Stimulated activated CD4-positive, alpha-beta T cell treated with anti-CD3 and anti-CD28 coated beads, TNF-alpha, amount 100 ng/mL, for 24 hours (primary cell): ENCODE measurements at places on chromosomes 11 and 22.

DNA sequence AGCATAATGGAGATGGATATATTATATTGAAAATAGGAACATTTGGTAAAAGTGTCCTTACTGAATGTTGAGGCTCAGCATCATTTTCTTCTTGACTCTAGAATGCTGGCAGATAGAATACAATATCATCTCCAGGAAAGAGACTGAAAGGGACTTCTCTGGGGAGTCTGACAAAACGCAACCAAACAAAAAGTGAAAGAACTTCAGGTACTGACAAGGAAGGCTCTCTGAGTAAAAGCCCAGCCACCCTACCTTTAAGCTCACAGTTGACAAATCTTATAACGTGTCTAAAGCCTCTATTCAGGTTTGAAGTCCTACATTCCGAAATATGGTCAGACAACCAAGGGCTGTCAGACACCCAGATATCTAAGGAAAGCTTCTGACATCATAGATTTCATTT lies 590.8 kb downstream of the SOX6 start:
- no peak for DNase-seq

DNA sequence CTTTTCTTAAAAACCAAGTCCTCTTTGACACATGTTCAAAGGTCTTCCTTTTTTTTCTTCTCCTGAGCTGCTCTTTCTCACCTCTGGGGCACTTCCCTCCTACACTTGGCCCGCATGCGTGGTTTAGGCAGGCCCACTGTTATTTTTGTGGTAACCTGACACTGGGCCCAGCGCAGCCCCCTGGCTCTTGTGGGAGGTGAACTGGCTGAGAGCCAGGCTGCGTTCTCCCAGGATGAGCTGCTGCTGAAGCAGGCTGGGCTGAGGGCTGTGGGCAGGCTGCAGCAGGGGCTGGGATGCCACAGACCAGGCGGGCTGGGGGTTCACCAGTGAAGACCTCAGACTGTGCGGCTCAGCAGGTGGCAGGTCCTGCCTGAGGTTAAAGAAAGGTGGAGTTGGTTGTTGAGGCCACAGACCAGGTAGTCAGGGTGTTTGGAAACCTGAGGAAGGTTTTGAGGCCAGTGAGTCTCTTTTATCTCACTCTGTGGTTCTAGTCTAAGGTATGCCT lies 72.4 kb downstream of the TEAD1 start:
- DNase-seq = no peak

GRCh38 chr11:65489706-65490320 lies 9.0 kb upstream of the MALAT1 start:
- no peak for DNase-seq

DNA sequence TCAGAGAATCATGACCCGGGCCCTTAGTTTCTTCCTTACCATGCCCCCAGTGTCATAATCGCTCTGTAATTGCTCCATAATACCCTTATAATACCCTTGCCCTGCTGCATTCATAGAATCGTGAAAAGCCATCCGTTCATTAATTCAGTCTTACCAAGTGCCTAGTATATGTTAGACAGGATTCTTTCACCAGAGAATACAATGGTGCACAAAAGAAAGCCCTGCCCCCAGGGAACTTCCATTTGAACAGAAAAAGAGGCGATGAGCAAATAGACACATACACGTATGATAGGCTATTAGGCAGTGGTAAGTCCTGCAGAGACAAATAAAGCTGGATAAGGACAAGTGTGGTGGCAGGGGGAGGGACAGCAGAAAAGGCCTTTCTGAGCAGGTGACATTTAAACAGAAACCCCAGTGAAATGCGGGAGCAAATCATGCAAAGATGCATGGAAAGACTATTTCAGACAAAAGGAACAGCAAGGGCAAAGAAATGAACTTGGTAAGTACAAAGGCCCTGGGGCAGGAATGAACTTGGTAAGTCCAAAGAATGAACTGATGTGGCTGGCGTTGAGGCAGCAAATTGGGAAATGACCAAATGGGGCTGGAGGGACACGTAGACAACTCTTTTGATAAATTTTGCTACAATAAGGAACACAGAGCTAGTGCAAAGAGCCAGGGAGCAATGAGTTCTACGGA lies 74.6 kb upstream of the CREB3L1 start:
- DNase-seq = no peak

- no peak for DNase-seq
These were observed 10.1 kb downstream of the KRTAP5-5 start for GRCh38 chr11:1639666-1640065.

DNA sequence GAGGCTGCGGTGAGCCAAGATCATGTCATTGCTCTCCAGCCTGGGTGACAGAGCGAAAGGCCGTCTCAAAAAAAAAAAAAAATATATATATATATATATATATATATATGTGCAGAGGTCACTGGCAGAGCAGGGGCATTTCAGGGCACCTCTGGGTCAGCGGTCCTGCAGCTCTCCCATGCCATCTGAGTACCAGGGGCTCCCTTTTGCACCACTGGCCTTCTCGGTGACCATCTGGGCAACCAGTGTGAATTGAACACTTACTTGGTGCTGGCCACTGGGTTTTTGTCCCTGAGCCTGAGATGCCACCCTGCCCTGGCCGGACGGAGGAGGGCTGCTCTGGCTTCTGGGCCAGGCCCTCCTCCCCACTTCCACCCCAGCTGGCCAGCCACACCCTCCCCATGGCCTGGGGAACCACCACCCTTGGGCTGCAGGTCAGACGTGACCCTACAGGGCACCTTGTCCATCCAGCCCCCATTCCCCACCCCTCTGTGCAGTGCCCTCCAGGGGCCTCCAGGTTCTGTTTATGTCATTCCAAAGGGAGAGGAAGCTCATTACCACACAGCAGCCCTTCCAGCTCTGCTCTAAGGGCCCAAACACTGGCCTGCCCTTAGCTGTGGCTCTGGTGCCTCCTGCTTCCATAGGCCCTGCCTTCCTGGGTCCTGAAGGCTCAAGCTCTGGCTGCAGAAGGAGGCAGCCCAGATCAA lies 10.3 kb downstream of the MAPK8IP1 start:
- no peak for DNase-seq

DNA sequence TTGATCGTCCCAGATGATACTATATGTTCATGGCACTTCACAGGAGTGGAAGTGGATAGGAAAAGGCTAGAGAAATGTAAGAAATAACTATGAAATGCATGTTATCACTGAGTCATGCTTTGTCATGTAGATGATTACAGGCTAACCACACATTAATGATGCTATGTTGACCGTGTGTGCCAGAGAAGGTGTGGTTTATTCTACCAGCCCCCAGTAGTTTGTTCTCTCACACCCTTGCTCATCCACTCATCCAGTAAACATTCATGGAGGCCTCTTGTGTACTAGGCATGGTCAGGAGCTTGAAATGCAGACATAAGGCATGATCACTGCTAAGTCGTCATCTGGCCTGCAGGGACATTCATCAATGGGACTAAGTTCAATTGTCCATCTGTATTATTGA lies 153.0 kb upstream of the PITPNB start:
- DNase-seq = no peak

GRCh38 chr11:96318850-96319249 lies 24.1 kb downstream of the MAML2 start:
- no peak for DNase-seq

DNA sequence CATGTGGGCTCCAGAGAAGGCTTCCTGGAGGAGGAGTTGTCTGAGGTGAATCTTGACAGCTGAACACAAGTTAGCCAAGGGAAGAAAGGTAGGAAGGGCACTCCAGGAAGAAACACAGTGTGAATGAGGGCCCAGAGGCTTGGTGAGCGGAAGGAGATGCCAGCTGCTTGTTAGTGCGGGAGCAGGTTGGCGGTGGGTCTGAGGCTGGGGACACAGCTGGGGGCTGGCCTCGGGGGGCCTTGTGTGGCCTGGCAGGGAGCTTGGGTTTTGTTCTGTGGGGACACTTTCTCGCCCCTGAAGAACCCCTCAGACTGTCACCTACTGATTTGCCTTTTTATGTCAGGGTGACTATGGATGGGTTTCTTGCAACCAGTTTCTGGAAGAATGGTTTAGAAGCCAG lies 160.0 kb downstream of the ST3GAL4 start:
- no peak for DNase-seq

- DNase-seq = no peak
These were observed 429.3 kb upstream of the FAT3 start for GRCh38 chr11:91795139-91795887.

GRCh38 chr11:106585061-106585460 lies 433.2 kb downstream of the GUCY1A2 start:
- no peak for DNase-seq

DNA sequence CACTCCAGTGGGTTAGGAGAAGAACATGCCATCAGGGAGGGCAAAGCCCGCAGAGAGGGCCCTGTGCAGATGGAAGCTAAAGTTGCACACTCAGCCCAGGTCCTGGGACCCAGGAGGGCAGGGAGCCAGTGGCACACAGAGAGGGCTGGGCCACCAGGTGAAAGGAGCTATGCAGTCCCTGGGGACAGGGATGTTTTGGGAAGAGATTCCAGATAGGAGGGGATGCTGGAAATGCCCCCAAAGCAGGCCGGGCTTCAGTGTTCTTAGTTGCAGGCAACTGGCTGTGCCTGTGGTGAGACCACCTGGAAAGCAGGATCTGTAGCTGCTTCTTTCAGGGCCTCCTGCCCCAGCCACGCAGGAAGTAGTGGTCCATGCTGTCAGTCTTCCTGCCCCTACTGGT lies 19.6 kb downstream of the ANKK1 start:
- DNase-seq = no peak

DNA sequence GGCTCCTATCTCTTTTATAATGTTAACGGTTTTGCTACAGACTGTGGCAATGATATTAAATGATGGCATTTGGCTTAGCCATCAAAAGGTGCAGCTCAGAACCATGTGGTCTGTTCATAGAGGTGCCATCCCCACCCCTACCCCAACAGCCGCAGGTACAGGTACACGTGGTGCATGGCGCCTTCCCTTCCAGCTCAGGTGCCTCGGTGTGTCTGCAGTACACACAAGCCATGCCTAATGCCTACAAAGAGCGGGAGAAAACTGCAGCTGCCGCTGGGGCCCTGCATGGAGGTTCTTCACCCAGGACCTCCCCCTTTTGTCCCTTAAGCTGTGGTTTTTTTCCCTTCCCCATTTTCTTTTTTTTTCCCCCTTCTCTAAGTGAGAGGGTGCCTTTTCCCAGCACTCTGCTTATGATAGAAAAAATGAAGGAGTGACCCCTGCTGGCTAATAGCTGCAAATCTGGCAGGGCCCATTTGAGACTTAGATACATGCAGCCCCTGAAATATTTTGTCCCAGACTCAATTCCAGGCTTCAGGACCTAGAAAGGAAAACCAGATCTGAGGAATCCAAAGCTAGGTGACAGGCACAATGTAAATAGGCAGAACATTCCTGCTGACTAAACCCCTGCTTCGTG lies 6.5 kb downstream of the OR52M1 start:
- no peak for DNase-seq

GRCh38 chr11:109308551-109308950 lies 113.4 kb upstream of the C11orf87 start:
- no peak for DNase-seq

- no peak for DNase-seq
These were observed 585 bp downstream of the NF2 start for GRCh38 chr22:29604076-29604360.

GRCh38 chr22:35411102-35411501 lies 11.2 kb downstream of the MCM5 start:
- no peak for DNase-seq

- no peak for DNase-seq
These were observed 62.0 kb downstream of the INSC start for GRCh38 chr11:15176646-15177163.

DNA sequence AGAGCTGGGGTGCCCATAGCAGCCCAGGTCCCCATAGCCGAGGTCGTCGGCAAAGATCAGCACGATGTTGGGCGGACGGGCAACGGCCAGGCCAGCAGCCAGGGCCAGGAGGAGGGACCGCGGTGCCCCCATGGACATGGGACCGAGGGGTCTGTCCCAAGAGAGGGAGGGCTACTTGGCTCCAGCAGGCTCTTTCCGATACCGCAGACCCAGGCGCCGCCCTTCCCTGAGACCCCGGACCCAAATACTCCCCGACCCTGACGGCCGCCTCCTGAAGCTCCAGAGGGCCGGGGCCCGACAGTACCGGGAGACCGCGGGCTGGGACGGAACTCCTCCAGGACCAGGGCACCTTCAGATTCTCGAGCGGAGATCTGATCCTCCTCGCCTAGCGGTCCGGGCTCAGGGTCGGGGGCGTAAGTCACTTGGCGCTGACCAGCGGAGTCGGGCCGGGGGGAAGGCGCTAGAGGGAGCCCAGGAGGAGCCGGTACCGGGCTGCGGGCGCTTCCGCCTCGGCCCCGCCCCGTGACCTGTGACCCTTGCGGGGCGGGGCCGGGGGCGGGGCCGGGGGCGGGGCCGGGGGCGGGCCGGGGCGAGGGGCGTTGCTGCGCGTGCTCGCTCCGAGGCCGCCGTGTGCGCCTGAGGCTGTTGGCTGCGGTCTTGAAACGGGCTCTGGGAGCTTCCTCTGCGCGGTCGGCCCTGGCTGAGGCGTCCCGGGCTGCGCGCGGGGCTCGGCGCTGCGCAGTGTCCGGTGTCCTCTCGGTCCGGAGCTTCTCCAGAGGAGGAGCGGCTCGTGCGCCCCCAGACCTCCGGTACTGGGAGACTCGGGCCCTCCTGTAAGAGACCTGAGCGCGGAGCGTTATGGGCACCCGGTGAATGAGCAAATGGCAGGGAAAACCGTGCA lies at the start of gene ARSA:
ARSA (minus strand) TSS at position 511 of the 901 bp plus-strand sequence; CDS start at position 138, 373 bp downstream.
- peak; percentile 74 for DNase-seq

DNA sequence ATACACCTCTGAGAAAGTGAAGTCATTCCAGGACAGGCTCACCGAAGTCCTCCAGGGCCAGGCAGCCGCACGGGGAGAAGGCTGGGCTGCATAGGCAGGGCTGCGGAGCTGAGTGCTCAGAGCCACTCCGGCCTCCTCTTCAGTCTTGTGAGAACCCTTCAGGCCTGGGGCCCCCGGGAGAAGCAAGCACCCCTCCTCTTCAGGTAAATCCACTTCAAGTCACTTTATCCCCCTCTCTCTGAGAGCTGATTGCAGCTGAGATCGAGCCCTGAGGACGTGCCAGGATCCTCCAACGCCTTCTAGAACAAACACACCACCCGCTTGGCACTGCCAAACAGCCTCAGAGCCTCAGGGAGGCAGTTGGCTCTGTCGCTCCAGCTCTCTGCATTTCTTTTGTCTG lies 1526.3 kb downstream of the BRD1 start:
- no peak for DNase-seq

- DNase-seq = no peak
These were observed 79.5 kb downstream of the PDE2A start for GRCh38 chr11:72594493-72595291.

GRCh38 chr11:109697140-109697843 lies 275.3 kb downstream of the C11orf87 start:
- DNase-seq = no peak

- no peak for DNase-seq
These were observed 15.7 kb downstream of the PIK3IP1 start for GRCh38 chr22:31276426-31277167.

DNA sequence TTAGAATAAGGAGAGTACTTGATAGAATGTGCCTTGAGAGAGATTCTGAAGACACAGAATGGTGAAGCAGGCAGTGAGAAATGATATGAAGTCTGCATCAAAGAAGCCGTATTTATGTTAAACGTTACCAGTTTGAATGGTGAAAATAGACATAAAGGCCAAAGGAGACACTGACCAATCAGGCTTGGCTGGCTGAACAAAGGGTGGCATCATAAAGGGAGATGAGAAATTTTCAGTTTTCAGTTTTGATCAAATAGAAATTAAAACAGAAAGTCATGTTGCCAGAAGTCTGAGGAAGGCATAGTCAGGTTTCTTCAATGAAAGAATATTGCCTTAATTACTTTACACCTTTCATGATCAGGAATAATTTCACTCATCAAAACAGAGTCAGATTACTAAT lies 6.6 kb downstream of the OR51F1 start:
- no peak for DNase-seq

- no peak for DNase-seq
These were observed 886 bp upstream of the NIPSNAP1 start for GRCh38 chr22:29581799-29582198.
